ENCODE measurements at places on chromosomes 16 and 17. TPM values are rescaled to one million over a fixed set of nuclear protein-coding genes. Genes with fewer than 3 reads are reported as not detected.

- DNase-seq = no peak
Observed at GRCh38 chr16:80984124-80984892, 22.4 kb downstream of the CMC2 start.

- no peak for DNase-seq
Observed at GRCh38 chr17:17897442-17897841, 60.7 kb upstream of the SREBF1 start.

DNA sequence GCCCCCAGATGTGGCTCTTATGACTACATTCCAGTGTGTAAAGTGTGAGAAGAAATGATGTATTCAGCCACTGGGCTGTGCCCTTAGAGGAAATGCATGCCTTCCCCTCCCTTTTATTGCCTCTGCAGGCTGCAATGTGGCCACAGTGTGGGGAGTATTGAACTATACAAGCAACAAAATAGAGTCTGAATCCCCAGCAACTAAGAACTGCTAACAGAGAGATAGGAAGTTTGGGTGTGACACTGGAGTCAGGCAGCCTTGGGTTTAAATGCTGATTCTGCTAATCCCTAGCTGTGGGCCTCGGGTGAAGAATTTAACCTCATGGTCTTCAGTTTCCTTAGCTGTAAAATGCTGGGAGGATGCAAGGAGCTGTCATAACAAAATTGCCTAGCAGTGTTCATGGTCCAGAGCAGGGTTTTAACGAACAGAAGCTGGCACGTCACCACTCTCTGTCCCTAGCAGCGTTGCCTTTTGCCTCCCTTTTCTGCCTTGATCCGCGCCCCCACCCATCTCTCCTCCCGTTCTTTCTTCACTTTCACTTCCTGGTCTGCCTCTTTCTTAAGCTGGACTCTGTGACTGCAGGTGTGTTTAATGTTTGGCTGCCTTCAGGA, 50.3 kb downstream of the KPNA2 start:
- DNase-seq = no peak

DNA sequence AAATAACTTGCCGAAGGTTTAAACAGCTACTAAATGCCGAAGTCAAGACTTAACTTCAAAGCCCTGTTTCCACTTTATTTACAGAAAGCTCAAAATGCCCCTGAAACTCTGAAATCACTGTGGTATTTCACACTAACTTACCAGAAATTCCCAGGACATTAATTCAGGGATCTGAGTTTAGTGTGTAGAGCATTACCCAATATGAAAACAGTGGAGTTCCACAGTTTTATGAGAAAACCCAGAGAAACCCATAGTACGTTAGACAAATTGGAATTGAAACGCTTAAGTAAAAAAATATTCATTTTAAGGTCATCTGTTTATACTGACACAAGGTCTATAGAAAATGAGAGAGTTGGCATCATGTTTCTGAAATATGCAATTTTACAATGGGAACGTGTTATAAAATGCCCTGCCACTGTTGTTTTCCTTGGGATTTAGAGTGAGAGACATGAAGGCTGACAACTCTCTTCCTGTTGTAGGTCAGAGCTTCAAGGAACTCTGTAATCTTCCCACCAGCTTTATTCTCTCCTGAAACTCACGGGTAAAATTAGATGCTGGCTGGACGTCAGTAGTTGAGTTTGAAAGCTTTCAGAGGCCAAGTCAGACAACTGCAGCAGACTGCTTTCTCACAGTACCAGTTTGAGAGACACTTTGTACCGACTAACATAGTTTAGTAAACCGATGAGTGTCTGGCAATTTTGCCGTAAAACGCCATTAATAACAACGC, 139.4 kb upstream of the TBX2 start:
- no peak for DNase-seq

The PDP2 gene
- total RNA-seq = 42.0 TPM

DNA sequence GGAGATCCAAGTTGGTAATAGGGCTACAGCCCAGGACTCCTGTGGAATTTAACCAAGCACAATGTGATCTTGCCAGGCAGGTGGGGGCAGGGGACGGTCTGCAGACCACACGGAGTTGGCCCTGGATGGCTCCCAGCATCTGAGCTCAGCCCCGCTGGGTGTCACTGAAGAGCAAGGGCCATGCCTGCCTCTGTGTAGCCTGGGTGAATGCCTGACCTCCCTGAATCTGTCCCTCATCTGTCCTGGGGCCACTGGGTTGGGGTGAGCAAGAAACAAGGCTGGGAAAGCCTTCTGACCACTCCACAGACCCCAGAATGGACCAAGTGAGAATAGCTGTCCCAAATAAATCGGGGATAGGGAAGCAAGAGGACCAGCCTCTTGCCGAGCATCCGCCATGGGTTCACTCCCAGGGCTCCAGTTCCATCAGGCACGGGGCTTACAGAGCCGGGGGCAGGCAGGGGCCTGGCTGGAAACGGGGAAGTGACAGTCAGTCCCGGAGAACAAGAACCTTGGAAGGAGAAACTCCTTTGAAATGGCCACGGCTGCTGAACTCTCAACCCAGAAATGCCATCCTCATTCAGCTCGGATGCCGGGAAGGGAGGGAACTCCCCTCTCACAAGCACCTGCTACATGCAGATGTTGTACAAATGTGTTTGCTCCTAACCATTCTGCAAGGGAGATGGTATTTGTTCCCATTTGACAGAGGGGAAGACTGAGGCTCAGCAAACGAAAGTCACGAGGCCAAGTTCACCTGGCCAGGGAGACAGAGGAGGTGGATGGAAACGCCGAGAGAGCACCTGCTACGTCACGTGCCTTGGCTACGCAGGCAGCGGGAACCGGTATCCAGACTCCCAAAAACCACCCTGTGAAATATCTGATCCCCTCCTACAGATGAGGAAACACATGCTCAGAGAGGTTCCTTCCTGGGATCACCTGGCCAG, 50.0 kb downstream of the RMI2 start:
- no peak for DNase-seq
